BJ (cell line): ENCODE measurements at places on chromosomes 13 and 19.

DNA sequence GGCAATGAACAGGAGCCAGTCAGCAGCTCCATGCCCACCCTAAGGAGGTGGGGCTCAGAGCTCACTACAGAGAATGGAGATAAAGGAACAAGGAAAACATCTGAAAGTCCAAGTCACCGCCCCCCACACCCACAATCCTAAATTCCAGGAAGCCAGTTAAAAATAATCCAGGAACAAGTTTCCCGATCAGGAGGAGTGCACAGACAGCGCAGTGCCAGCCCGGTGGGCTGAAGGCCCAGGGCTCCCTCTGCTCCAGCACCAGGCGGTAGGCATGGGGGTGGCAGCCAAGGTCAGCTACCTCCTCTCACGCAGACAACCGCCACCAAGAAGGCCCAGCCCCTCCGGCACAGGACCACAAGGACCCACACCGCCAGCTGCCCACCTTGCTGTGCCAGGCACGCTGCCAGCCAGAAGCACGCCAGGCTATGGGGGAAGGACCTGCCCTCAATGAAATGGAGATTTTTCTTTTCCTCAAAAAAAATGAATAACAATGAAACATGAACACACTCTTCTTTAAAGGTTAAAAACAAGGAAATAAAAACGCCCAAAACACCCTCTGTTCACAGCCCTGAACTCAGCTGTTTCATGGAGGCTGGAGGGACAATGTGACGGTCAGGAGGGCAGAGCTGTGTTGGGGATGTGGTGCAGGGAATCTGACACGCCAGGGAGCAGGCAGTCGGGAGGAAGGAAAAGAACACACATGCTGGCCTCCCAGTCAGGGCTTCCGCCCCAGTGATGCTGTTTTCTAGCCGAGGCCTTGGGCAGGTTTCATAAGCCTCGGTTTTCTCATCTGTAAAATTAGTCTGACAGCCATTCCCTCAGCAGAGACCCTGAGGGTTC lies 11.0 kb downstream of the STK24 start:
- DNase-seq, result no peak

GRCh38 chr19:4647676-4648644 lies 8.6 kb downstream of the TNFAIP8L1 start:
- no peak for DNase-seq

- no peak for DNase-seq
Observed at GRCh38 chr13:99028890-99029289, 51.0 kb upstream of the DOCK9 start.

DNA sequence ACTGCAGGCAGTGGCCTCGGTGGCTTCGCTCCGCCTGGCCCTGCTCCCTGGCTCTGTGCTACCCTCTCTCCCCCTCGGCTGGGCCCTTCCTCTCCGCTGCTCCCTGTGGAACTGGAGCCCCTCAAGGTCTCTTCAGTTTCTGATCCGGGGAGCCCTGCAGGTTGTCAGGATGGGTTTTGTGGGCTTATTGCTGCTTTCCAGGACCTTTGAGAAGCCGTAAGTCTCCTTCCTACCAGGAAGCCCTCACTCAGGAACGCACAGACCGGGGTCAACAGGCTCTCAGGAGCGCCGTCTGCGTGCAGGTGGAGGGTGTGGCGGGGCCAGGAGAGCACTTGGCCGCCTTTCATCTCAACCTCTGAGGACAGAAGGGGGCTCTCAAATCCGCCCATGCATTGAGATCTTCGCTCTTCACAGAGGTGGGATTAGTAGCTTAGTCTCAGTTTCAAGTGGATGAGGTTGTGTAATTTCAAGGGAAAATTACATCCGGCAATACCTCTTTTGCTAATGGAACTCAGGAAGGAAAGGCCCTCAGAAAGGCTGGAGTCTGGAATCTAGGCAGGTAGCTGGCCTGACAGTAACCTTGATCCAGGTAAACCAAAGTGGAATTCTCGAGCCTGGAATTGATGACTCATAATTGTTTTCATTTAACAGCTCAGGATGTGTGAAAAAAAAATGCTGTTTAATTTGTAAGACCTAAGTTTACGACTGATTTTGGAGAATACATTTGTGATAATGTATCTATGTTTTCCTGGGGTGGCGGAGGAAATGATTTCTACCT lies 102.0 kb downstream of the ATP11A start:
- no peak for DNase-seq

GRCh38 chr13:59587971-59588716 lies 575.6 kb downstream of the DIAPH3 start:
- DNase-seq, result no peak

DNA sequence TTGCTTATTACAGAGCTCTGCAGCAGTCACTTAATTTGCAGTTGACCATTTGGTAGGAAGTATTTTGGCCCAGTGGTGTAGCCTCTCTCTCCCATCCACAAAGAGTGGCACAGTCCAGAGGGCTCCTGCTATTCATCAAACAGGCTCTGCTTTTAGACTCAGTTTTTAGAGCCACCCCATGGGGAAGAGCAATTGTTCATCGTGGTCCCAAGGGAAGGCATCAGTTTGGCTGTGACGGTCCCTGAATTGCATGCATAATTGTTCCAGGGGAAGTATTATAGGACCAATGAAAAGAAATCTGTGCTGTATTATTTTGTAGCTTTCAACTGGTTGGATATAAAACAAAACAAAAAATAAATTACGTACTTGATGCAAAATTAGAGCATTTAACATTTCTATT lies 799.0 kb downstream of the DACH1 start:
- no peak for DNase-seq

- DNase-seq, result no peak
Observed at GRCh38 chr19:3263866-3264265, 39.4 kb downstream of the CELF5 start.

- no peak for DNase-seq
Observed at GRCh38 chr19:37953171-37953917, 46.3 kb downstream of the SIPA1L3 start.

DNA sequence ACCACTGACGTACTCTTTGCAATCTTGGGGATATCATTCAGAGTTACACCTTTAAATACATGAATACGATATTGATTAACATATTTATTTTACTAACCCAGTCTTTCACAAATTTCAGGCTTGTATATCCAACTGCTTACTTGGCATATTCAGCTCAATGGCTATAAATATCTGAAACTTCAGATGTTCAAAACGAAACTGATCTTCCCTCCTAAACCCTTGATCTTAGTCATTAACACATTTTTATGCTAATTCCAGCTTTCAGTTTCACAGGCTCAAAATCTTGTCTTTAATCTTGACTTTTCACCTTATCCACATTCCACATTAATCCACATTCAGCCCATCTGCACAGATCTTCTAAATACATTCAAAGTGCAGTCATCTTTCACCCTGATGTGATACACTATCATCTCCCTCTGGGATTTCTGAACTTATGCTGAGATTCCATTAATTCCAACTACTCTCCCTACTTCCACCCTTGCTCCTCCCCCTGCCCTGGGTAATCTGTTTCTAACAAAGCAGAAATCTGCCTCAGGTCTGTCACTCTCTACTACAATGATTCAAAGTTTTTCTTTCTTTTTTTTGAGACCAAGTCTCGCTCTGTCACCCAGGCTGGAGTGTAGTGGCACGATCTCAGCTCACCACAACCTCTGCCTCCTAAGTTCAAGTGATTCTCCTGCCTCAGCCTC lies 387.2 kb downstream of the GPC5 start:
- no peak for DNase-seq

GRCh38 chr13:106499896-106500295 lies 35.6 kb downstream of the EFNB2 start:
- DNase-seq, result no peak

DNA sequence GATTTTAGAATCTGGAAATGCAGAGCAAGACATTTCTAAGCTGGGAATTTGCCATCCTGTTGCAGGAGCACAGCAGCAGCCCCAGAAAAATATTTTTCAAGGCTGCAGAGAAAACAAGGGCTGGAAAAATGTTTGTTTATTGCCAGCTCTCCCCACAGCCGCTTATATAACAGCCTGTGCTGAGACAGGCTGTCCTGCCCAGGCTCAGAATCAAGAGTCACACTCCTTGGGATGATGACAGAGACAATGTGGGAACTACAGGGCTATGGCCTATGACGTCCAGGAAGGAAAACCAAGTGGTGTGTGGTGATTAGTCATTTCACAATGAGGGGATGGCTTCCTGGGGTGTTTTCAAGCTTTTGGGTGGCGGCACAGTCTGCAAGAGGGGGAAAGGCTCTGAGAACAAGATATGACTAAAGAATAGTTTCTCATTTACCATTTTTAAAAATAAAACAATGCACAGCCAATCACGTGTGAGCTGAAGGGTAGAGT lies 136.3 kb upstream of the SERP2 start:
- DNase-seq, result peak; percentile 78

DNA sequence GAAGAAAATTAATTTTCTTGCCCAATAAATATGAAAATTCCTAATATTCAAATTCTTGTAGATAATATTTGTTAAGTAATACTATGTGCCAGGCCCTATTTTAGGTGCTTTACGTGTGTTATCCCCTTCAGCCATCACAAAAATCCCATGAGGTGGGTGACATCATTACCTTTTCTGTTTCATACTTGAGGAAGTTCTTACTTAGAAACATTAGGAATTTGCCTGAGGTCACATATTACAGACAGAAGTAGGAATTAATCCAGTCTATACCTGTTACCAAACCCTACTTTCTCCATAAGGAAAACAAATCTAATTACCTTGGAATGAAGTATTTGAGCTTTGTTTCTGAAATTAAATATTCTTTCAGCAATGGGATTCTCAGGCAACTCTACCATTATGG lies 336.1 kb downstream of the GPC6 start:
- DNase-seq, result no peak

DNA sequence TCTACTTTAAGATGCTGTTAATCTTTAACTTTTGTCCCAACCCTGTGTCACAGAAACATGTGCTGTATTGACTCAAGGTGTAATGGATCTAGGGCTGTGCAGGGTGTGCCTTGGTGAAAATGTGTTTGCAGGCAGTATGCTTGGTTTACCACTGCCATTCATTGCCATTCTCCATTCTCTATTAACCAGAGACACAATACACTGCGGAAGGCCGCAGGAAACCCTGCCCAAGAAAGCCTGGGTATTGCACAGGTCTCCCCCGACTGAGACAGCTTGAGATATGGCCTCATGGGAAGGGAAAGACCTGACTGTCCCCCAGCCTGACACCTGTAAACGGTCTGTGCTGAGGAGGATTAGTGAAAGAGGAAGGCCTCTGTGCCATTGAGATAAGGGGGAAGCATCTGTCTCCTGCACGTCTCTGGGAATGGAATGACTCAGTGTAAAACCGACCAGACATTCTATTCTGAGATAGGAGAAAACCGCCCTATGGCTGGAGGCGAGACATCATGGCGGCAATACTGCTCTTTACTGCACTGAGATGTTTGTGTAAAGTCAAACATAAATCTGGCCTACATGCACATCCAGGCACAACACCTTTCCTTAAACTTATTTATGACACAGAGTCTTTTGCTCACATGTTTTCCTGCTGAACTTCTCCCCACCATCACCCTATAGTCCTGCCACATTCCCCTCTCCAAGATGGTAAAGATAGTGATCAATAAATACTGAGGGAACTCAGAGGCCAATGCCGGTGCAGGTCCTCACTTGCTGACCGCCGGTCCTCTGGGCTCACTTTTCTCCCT lies 13.1 kb upstream of the ZNF888 start:
- DNase-seq, result no peak

GRCh38 chr13:47413112-47413511 lies 516.3 kb upstream of the HTR2A start:
- DNase-seq, result no peak

- DNase-seq, result no peak
Observed at GRCh38 chr13:90576067-90576466, 771.4 kb upstream of the MIR17HG start.

- no peak for DNase-seq
Observed at GRCh38 chr13:21071924-21072323, 10.5 kb upstream of the LATS2 start.

DNA sequence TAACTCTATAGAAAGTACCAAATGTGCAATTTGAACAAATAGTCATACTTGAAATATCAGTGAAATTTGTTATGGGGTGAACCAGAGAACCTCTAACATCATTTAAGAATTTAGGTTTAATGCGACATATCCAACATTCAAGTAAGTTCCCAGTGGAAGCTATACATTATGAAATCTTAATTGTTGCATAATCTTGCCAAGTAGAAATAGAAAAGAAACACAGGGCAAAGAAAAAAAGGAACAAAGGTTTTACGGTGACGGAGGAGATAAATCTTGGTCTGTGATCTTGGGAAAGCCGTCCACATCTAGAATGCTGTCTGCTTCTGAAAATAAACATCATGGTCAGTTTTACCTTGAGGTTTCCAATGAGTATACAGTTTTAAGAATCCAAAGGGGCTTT lies 445.7 kb downstream of the RFC3 start:
- DNase-seq, result no peak

DNA sequence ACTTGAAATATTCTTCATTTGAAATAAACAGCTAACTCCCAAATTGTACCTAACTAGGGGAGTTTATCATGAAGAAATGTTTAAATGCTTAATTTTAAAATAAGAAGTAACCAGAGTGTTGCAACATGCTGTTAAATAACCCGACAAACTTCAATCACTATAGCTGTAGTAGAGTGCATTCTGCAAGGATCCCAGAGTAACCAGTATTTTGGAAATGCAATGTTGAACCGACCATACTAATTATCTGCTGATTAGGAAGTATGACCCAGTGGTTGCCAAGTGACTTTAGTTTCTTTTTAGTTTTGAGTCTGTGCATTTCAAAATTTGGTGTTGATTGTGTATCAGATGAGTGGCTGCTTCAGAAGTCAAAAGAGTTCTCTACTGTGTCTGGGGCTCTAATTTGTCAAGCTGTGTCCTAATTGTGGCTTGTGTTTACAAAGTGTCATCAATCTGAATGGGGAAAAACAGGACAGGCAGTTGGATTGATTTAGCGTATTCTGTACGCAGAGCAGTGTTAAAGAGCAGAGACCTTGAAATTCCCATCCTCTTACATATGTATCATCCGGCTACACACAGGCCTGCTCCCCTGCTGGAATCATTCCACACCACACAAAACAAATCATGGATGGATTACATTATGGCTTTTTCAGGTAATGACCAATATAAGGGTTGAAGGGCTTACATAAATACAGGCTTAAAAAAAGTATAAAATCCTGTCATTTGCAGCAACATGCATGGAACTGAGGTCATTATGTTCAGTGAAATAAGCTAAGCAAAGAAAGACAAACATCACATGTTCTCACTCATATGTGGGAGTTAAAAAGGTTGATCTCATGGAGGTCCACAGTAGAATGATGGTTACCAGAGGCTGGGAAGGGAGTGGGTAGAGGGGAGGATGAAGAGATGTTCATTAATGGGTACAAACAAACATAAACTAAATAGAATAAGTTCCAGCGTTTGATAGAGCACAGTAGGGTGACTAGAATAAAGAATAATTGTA lies 351.5 kb downstream of the KLF12 start:
- DNase-seq, result no peak
